Central memory CD8-positive, alpha-beta T cell (primary cell): ENCODE measurements at places on chromosomes 1 and 21.

- DNase-seq: no peak
These were observed 173.6 kb upstream of the CSF3R start for GRCh38 chr1:36656271-36656670.

GRCh38 chr1:154403261-154403943 is 1.7 kb upstream of the IL6R start:
- no peak for DNase-seq

GRCh38 chr1:196677781-196678509 is 26.1 kb downstream of the CFH start:
- DNase-seq: no peak

DNA sequence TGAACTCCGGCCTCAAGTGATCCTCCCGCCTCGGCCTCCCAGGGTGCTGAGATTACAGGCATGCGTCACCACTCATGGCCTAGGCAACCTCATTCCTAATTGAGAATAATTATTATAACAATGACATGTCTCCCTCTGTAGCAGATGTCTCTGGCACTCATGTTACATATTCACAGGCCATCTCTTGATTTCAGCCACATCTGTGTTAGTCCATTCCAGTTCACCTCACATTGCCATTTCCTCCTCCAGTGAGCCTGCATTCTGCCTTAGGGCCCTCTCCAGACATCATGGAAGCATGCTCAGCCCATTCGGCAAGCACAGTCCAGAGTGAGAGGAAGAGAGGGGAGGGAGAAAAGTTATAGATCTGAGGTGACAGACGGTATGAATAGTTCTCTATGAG is 32.5 kb downstream of the CDKN2C start:
- no peak for DNase-seq

DNA sequence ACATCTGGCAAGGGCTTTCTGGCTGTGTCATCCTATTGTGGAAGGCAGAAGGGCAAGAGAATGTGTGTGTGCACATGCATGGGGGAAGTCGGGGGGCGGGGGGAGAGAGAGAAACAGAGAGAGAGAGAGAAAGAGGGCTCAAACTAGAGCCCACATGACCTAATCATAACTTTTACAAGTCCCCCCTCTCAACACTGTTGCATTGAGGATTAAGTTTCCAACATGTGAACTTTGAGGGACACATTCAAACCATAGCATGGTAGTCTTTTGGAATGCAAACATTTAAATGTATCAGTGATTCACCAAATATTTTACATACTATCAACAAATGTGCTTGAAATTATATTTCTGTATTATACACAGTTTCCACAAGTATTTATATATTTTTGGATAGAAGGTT is 655.4 kb upstream of the B3GALT2 start:
- no peak for DNase-seq

DNA sequence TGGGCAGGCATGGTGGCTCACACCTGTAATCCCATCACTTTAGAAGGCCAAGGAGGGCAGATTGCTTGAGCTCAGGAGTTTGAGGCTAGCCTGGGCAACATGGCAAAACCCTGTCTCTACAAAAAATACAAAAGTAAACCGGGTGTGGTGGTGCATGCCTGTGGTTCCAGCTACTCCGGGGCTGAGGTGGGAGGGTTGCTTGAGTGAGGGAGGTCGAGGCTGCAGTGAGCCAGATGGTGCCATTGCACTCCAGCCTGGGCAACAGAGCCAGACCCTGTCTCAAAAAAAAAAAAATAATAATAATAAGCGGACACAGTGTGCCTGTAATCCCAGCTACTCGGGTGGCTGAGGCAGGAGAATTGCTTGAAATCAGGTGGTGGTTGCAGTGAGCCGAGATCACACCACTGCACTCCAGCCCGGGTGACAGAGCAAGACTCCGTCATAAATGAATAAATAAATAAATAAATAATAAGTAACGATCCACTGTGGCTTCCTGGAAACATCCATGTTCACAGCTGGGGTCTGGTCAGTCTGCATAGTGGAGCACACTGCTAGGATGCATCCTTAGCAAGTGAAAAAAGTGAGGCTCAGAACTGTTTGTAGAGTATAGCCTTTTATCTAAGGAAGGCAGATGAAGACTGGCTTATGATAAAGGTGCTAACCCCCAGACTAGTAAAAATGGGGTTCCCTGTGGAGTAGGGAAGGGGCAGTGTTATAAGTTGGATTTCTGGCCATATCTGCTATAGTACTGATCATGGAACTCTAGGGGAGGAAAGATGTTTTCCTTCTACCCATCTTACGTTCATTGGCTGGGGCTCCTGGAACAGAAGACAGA is 15.7 kb downstream of the PKNOX1 start:
- no peak for DNase-seq

DNA sequence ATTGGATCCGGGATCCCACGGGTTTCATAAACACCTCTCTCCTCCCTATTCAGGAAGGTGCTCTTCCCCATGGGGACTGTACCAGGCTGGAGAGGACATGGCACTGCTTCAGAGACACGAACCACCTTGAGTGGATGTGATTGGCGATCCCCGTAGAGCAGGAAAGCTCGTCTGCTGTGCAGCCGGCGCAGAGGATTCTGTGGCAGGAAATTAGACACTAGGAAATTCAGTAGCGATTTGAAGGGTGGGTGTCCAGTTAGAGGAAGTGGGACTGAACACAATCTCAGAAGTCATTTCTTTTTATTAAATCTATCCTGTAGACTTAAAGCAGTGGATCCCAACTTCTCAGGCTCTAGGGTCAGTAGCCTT is 767 bp downstream of the PDIK1L start:
- DNase-seq: no peak

DNA sequence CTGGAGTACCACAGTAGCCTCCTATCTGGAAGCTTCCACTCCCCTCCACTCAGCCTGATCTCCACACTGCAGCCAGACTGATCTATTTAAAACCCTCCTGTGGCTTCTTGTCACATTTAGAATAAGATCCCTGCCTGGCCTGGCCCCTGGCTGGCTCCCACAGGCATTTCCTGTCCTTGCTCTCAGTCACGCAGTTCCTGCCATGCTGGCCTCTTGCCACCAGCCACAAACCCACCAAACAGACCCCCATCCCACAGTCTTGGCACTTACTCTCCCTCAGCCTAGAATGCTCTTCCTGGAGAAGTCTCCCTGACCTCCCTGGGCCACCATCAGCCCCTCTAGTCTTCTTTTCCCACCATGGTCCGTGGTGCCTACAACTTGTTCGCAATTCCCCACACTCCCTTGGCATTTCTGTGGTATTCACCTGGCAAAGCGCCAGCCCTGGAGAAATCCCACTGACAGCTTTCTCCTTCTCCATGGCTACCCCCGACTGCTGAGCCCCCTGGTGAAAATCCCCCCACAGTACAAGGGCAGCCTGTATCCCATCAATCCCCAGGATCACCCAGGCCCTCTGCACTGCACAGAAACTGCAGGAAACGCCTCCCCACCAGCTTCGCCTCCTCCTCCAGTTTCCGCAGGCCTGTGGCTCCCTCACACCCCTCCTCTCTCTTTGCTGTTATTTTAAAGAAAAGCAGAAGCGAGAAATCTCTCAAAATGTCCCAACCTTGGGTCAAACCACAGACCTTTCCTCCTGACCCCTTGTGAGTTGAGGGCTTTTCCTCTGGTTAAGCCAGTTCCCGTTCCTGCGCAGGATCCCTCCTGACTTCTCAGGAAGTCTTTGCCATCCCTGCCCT is 94.5 kb downstream of the SYT2 start:
- DNase-seq: no peak

- DNase-seq: no peak
These were observed 126.5 kb downstream of the CAPN8 start for GRCh38 chr1:223538981-223539380.

DNA sequence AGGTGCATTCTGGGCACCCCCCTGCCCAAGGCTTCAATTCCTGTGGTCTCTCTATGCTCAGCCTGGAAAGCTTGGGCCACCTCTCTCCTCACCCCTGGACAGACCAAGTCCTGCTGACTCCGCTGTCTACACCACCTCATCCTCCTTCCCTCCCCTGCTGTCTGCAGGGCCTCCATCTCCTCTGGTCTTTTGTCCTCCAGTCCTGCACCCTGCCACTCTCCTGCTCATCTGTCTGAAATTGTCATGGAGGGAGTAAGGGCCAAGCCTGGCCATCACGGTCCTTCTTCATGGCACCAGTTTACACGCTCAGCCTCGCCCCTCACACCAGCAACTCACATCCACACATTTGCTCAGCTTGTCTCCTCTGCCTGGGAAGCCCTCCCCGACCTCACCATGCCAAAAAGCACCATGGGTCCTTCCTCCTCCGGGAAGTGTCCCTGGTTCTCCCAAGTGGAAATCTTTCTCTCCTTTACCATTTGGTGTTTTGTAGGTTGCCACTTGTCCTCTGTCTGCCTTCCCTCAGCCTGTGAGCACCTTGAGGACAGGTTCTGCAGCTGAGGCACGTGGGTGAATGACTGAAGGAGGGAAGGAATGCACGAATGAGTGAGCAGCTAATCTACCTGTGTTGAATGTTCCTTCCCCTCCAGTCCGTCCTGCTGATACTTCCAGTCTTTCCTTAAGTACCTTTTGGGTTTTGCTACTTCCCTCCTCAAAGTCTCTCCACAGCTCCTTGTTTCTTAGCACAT is 2.1 kb upstream of the SLC2A1 start:
- no peak for DNase-seq

DNA sequence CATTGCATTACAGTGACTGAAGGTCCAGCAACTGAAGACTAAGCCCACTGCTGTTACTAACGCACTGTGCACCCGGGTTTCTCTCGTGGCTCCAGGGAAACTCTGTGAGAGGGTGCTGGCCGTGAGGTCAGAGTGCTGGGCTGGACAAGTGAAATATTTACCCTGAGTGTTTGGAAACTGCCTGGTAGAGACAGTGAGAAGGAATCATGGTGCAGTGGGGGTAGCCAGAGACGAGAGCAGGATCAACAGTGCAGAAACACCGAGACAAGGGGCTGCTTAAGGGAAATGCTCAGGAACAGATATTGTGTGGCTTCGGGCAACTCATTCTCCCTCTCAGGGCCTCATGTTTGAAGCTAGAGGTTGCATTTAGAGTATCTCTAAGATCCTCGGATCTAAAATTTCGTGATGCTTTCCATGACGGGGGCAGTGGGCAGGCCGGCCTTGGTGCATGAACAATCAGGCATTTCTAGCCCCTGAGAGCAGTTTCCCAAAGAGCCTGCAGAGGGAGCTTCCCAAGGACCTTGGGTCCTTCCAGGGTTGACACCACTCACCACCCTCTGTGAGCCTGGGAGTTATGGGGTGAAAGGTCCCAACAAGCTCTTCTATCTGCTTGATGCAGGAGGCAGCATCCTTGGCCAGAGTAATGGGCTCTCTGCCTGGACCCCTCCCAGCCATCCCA is 9.7 kb downstream of the CD2 start:
- DNase-seq: no peak

GRCh38 chr1:248810000-248810726 is 15.6 kb downstream of the SH3BP5L start:
- no peak for DNase-seq

DNA sequence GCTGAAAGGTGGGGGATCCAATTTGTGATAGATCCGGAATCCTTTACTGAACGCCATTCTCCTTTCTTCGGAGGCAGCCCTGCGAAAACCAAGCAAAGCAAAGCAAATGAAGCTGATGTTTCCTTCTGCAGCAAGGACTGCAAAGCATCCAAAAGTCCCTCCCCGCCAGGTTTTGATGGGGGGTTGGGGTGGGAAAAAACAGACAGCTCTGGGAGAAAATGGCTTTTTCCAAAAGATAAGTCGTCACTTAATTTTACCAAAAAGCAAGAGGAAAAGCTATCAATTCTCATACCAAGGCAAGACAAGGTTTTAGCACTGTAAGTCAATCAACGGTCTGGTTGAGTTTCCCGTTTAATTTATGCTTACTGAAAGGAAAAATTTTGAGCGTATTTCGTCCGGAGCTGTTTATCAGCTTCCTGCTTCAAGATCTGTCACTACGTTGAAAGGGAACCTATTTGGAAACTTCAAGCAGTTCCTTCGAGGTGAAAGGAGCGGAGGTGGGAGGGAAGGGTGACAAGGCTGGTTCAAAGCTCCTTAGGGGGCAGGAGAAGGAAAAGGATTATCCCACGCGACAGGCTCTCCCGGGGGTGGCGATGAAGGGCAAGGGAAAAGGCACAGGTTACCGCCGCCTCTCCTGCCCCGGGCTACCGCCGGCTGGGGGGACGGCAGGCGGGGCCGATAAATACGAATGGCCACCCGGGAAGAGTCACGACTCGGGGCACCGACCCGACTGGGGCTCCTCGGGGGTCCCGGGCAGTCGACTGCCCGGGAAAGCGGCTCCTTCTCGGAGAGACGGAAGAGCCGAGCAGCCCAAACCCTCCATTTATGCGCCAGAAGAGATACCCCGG is 750 bp downstream of the SYNJ1 start:
- DNase-seq: no peak

- no peak for DNase-seq
These were observed 24.1 kb downstream of the SLC45A3 start for GRCh38 chr1:205656236-205656635.

DNA sequence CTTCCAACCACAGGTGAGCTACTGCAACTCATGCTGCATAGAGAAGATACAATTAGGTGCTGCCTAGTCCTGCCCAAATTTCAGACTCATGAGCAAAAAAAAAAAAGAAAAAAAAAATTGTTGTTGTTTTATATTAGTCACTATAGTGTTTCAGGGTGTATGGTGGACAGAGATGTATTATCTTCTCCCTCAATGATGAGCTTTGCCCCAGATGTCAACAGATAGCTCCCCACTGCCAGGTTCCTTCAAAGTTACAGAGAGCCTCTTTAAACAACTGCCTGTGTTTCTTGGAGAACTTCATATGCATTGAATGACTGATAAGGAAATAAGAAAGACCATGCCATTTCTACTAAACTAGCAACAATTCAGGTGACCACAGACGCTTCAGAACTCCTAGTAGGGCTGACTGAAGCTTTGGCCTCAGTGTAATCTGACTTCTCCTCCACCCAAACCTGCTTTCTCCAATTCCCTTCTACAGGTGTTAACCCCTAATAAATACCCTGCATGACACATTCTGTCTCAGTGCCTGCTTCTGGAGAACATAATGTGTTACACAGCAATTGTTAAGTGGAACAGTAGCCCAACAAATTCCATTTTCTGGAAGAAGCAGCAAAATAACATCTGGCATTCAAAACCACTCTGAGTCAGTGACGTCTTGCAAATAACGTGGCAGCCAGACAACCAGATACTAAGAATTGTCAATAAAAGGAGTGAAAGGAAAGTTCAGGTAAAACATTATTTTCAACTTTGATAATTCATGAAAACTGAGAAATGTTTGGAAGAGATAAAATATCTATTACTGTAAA is 147.7 kb downstream of the CDC42BPA start:
- DNase-seq: no peak

GRCh38 chr1:211616231-211616964 is 37.4 kb upstream of the SLC30A1 start:
- DNase-seq: no peak
